ENCODE measurements at places on chromosomes 4 and X.
A peak's percentile ranks its signal among the peaks of the same experiment; 100 is the strongest.

- DNase-seq: peak; percentile 15
Observed at GRCh38 chrX:27767387-27767786, 40.4 kb upstream of the MAGEB10 start.

DNA sequence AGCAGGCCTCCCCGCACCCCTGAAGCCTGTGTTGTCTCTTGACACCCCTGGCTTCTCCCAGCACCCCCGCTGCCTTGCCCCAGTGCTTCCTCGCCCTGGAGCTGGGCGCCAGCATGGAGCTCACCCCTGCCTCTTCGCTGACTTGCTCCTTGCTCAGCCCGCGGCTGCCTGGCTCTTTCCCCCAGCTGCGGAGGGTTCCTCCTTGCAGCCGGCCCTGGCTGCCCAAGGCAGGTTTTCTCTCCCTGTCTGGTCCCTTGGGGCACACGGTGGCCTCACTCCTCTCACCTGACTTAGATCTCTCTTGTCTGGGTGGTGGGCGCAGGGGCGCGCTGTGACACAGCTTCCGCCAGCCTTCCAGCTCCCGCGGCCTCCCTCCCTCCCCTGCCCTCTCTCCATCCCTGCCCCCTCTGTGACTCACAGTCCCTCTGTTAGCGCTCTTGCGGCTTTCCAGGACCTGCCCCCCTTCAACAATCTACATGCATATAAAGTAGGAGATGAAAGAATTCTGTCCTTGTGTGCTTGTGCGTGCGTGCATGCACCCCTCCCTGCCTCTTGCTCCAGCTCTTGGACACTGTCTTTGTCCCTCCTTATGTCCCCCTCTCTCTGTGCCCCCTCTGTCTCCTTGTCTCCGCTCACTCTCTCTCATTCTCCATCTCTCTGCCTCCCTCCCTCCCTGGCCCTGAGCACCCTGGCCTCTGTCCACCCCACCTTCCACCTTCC, 2.2 kb downstream of the PLXNB3 start:
- DNase-seq: peak; percentile 71

DNA sequence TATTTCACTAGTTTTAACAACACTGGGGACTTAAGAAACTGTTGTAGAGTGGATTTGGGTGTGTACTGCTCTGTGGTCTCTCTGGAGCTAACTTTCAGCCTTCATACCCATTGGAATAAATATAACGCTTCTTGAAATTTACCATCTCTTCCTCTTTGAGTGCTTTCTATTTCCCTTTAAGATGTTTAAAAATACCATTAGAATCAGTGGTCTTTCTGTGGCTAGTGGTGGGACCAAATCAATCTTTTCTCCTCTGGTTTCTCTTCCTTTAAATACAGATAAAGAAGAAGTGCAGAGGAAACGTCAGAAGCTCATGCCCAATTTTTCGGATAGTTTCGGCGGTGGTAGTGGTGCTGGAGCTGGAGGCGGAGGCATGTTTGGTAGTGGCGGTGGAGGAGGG, 92.0 kb downstream of the NFKB1 start:
- no peak for DNase-seq

GRCh38 chr4:18440527-18441202, 419.1 kb upstream of the LCORL start:
- no peak for DNase-seq

- DNase-seq: no peak
Observed at GRCh38 chr4:87147116-87147515, 73.3 kb downstream of the KLHL8 start.

DNA sequence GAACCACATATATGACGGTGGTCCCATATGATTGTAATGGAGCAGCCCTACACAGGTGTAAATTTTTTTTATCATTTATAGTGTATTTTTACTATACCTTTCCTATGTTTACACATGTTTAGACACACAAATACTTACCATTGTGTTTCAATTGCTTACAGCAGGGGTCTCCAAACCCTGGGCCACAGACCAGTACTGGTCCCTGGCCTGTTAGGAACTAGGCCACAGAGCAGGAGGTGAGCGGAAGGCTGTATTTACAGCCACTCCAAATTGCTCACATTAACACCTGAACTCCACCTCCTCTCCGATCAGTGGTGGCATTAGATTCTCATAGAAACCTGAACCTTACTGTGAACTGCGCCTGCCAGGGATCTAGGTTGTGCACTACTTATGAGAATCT, 201.8 kb upstream of the NDST4 start:
- no peak for DNase-seq

GRCh38 chr4:55500072-55500471, 46.6 kb downstream of the CLOCK start:
- DNase-seq: no peak

- DNase-seq: peak; percentile 9
Observed at GRCh38 chrX:15151267-15152186, 118.4 kb downstream of the ASB9 start.

GRCh38 chrX:118558926-118559325, 63.3 kb downstream of the DOCK11 start:
- no peak for DNase-seq

- DNase-seq: no peak
Observed at GRCh38 chrX:130263016-130263415, 5.7 kb downstream of the ZNF280C start.

DNA sequence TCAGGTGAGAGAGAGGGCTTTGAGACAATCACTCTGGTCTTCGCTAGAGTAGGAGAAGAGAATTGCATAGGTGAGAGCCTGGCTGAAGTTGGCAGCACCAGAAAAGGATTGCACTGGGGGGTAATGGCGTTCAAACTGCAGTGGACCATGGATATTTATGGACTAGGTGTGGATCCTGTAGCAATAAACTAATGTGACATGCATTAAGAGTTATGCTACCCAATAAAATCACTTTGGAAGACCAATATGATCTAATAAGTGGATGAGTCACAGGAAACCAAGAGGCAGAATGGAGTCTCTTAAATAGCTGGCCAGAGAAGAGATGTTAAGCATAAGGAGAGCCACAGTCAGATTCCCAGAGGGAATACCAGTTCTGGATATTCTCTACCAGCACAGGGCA, 259.8 kb downstream of the FBXO8 start:
- DNase-seq: peak; percentile 16

DNA sequence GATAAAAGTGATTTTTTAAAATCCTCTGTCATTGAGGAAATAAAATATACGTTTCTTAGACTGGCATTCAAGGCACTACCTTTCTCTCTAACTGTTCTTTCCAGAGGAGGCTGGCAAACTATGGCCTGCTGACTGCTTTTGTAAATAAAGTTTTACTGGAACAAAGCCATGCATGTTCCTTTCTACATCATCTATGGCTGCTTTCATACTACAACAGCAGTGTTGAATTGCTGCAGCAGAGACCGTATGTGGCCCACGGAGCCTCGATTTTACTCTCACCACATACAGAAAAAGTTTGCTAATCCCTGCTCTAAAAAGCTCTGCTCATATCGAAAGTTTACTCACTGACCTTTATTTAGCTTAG, 20.2 kb downstream of the SETD7 start:
- DNase-seq: no peak

DNA sequence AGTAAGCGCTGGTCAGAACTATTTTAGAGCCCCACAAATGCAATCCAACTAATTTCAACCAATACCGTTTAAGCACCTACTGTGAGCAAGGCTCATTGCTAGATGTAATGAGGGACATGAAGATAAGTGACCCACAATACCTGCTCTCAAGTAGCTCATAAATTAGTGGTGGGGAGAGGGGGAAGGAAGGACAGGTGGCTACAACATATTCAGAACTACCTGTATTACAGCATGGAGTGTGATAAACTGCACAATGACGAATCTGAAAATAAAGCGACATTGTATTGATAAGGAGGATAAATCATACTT, 311.6 kb upstream of the DIAPH2 start:
- DNase-seq: no peak

- peak; percentile 85 for DNase-seq
Observed at GRCh38 chrX:74536152-74536831, 78.1 kb downstream of the RLIM start.

GRCh38 chr4:88177983-88178625, 19.7 kb upstream of the ABCG2 start:
- DNase-seq: peak; percentile 90

GRCh38 chr4:33482773-33483172, 2761.5 kb downstream of the ARAP2 start:
- no peak for DNase-seq

DNA sequence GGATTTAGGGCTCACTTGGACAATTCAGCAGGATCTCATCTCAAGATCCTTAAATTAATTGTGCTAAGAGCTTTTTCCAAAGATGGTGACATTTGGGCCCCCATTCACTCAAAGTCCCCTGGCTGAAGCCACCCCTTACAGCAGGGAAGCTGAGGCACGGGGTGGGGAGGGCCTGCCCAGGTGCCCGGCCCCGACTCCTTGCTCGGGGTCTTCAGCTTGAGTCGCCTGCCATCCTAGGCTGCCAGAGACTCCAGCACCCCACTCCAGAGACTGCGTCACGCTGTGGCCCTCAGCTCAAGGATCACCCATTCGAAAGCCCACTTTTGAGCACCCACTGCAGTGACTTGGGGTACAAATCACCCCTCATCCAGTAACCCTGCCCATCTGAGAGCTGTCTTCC, 39.2 kb upstream of the GPR78 start:
- DNase-seq: no peak

GRCh38 chr4:150135134-150135772, 57.0 kb downstream of the DCLK2 start:
- DNase-seq: peak; percentile 49

DNA sequence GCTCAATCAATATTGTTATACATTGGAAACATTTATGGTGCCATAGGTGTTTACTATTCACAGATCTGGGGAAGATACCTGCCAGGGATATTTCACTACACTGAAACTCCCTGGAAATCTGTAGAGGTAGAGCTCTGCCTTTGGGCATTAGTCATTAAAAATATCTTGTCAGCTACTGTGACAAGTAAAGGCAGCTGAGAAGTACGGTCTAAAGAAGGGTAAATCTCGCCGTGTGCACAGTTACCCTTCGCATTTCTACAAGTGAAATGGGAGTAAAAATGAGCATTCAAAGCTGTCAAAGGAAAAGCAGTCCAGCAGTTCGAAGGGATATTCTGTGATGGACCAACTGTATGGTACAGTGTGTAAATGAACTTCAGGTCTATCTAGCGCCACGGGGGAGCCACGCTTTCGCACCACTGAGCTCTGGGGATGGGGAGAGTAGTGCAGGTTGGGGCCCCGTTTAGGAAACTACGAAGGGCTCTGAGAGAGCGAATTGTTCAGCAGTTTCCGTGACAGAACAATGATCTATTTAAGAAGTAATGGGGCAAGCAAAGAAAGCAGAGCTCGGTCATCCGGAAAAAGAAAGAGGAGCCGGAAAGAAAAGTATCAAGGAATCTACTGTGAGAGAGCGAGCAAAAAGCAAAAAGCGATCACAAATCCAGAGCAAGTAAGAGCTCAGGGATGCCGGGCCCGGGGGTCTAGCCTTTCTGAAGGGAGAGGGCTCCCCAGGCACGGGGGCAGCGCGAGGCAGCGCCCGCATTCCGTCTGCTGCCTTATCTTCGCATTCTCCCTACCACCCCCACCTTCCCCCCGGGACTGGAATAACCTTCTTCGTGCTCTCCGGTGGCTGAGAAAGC, 646 bp downstream of the TIGD4 start:
- peak; percentile 15 for DNase-seq

DNA sequence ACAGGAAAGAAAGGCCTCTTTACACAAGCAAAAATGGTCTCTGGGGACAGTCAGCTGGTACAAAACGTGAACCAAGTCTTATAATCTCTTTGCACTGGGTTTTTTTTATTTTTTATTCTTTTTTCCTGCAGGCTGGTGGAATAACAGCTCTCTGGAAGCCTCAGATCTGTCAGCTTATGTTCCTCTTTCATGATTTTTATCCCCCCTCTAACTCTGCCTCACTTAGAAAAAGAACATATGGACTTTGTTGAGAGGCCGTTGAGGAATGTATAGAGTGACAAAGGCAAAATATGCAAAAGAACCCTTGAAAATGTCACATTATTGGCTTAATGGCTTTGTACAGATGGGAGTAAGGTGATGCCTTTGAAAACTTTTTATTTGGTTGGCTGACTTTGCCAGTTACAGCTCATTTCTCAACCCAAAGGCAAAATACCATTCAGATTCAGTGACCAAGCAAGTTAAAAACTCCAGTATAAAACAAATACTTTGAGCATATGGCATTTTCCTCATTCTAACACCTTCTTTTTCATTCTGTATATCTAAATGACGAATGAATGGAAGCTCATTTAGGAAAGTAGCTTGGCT, 111.1 kb downstream of the RNF150 start:
- DNase-seq: no peak

GRCh38 chrX:31240982-31241381, 169.1 kb upstream of the FTHL17 start:
- no peak for DNase-seq
